ENCODE measurements at places on chromosomes 7 and 10. TPM values are rescaled to one million over a fixed set of nuclear protein-coding genes. Genes with fewer than 3 reads are reported as not detected.

- DNase-seq = no peak
Observed at GRCh38 chr7:151346470-151346769, 4.8 kb downstream of the NUB1 start.

GRCh38 chr10:5666841-5667630 is 641 bp upstream of the ASB13 start:
- DNase-seq = no peak

Gene HABP2
- not detected for total RNA-seq

Gene CCDC201
- not detected for total RNA-seq

Gene ADGRA1
- not detected for total RNA-seq

GRCh38 chr10:119078422-119079179 is 2.0 kb downstream of the EIF3A start:
- DNase-seq = no peak

DNA sequence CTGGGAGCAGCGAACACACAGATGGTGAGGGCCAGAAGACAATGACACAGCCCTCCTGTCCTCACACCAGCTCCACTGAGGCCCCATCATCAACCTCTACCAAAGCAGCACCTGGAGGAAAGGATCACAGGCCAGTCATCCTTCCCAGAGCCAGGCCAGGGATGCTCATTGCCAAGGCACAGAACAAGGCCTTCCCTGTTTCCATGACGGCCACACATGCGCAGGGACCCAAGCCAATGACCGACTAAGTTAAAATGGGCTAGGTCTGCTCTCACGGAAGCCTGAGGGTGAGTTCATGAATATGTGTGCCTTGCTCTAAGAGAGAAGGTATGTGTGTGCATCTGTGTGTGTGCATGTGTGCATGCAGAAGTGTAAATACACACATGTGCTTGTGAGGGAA is 39.6 kb downstream of the COBL start:
- no peak for DNase-seq

GRCh38 chr10:124238367-124238766 is 145.0 kb upstream of the CHST15 start:
- DNase-seq = no peak

GRCh38 chr10:4742217-4742616 is 83.8 kb upstream of the AKR1E2 start:
- DNase-seq = no peak

- no peak for DNase-seq
Observed at GRCh38 chr7:36967387-36967786, 243.1 kb upstream of the AOAH start.

Gene SMURF1
- total RNA-seq = 9.6 TPM

DNA sequence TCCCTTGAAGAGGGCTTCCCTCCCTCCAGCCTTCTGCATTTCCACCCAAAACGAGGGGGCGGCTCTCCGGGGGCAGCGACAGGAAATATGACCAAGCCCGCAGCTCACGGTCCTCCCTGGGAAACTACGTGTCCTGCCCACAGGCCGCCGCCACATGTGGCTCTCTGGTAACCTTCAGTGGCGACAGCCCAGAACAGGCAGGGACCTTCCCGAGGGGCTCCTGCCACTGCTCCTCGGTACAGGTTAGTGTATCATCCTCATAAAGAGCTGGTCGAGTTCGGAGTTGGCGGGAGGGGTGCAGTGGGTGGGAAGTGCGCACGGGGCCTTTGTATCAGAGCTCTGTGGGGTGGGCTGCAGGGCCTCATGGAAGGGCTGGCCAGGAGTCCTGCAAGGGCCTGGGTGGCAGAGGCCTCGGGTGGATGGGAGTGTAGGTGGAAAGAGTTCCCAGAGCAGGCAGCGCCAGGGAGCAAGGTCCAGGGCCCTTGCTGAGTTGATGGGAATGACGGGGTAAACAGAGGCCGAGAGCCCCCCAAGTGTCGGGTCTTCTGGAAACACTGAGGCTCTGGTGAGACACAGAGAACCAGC is 66.0 kb downstream of the TCERG1L start:
- no peak for DNase-seq

Gene NUTM2D
- 4.7 TPM for total RNA-seq

DNA sequence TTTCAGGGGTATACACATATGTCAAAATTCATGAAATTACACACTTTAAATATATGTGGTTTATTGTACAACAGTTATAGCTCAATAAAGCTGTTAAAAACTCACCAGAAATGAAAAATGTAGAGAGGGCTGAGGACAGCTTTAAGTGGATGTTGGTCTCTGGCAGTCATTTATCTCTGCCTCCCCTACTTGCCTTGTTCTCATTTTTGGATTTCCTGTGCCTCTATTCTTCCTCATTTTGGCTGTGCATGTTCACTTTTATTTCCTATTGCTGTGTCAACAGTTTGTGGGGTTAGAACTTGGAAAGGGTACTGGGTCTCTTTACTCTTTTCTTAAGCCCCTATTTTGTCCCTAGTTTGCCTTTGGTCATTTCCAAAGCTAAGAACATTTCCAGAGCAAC is 18.6 kb upstream of the MEST start:
- DNase-seq = no peak

Gene SLC26A4
- 0.27 TPM for total RNA-seq

Gene CRHR2
- total RNA-seq = 0.35 TPM

- no peak for DNase-seq
Observed at GRCh38 chr7:148622887-148623585, 32.5 kb downstream of the C7orf33 start.

Gene ARMH3
- total RNA-seq = 51.9 TPM

Gene NOD1
- 8.4 TPM for total RNA-seq

DNA sequence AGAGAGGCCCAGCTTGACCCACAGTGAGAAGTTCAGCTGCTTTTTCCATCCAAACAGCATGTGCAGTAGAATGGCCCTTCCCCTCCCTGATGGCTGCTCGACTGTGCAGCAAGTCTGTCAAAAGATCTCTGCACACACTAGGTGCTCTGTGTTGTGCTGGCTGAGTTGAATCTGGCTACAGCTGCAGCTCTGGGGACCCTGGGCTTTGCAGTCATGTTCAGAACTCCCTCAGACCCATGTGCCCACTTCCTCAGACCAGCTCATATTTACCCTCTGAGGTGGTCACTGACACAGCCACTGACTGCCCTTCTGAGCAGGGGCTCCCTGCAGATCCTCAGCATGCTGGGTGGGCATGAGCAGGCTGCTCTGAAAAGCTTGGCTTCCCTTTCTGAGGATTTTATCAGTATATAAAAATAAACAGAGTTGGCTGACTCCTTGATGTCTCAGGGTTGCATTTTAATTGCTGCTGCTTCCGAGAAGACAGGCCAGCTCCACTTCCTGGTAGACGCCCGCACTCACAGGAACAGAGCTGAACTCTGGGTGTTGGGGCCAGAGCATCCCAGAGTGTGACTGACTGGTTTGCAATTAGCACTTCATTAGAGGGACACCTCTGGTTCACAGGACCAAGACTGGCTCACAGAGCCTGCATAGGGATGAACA is 507.9 kb downstream of the RPS24 start:
- DNase-seq = no peak

DNA sequence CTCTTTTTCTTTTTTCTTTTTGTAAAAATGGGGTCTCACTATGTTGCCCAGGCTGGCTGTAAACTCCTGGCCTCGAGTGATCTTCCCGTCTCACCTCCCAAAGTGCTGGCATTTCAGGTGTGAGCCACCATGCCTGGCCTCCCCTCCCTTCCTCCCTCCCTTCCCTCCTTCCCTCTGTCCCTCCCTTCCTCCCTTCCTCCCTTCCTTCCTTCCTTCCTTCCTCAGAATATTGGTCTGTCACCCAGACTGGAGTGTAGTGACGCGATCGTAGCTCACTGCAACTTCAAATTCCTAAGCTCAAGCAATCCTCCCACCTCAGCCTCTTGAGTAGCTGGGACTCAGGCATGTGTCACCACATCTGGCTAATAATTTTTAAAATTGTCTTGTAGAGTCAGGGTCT is 8.4 kb downstream of the AGAP3 start:
- DNase-seq = no peak

DNA sequence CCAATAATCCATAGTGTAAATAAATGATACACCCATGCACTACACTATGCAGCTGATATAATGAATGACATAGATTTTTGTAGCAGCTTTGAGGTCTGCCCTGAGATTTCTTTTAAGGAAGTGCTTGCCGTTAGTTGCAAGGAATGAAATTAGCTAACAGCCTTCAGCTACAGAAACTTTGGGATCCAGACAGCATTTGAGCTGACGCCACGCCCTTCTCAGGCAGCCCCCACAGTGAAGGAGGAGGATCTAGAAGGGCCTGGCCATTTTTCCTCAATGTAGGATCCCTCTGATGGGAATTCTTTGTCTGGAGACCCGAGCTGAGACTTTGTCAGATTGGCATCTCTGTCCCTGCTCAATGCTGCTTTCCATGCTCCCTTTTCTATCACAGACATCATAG is 6.1 kb upstream of the PDK4 start:
- DNase-seq = peak; percentile 32

DNA sequence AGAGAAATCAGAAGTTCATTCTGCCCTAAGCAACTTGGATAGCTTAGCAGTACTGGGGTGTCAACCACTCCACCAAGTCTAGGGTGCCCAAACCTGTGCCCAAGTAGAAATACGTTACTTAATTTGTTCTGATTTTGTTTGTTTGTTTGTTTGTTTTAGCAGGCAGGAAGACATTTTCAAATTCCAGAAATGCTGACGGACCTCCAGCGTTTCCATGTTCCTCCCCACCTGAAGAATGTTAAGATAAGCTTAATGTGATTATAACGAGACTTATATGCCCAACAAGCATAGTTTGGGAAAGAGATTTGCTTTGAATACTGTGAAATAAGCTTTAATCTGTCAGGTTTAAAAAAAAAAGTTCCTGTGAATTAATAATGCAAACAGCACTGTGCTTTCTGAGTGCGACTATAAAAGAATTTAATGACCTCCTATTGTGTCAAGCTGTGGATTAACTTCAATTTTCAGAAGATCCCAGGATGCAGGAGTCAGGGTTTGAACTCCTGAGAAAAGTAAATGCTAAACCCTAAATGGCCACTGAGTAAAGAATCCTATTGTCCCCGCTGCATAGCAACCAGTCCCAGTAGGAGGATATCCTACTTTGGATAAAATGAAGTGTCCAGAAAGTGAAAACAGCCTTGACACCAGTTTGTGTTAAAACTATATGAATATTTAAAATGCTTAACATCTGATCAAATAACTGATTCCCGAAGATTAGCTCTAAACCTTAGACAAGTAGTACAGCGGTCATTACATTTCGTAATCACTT is 56.5 kb downstream of the LYZL1 start:
- DNase-seq = no peak

GRCh38 chr10:120587061-120587460 is 130.0 kb downstream of the PLPP4 start:
- no peak for DNase-seq

- no peak for DNase-seq
Observed at GRCh38 chr10:74329873-74330272, 178.9 kb downstream of the ADK start.

DNA sequence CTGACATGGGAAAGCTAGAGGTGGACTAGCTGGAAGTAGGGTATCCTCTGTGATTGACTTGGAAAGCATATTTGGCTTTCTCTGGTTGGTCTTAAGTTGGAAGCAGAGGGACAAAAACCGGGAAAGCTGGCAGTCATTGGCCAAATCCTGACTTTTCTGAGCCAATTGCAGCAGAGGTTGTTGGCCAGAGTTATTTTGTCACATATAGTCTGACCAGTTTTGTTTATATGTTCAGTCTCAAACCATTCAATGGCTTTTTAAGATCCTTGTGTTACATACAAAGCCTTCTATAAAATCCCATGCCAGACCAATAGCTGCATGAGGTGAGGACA is 6.3 kb downstream of the CFAP69 start:
- no peak for DNase-seq

- DNase-seq = no peak
Observed at GRCh38 chr10:46287846-46288477, 1.2 kb downstream of the ANTXRL start.

Gene MYH16
- not detected for total RNA-seq

Gene PALD1
- total RNA-seq = 5.1 TPM

DNA sequence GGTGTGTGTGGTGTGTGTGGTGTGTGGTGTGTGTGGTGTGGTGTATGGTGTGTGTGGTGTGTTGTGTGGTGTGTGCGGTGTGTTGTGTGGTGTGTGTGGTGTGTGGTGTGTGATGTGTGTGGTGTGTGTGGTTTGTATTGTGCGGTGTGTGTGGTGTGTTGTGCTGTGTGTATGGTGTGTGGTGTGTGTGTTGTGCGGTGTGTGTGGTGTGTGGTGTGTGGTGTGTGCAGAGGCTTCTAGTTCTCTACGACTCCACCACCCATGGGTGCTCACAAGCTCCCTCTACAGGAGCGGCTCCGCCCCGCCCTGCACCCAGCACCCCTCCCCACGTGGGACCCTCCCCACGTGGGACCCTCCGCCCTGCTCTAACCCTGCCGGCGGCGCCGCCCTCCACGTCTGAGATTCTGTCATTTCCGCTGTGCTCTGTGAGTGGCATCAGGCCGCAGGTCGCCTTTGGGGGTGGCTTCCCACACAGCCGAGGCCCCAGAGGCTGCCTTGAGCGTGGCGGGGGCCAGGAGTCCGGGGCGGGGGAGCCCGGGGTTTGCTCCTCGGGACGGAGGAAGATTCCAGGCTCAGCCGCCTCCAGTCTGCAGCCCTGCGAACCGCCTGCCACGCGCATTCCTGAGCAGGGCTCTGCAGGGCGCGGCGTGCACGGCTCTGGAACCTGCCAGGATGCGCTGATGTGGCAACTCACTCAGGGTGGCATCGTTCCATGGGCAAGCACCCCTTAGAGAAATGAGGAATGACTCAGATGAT is 37.0 kb upstream of the DNAJB6 start:
- DNase-seq = peak; percentile 72

Gene CTNNA3
- 120 TPM for total RNA-seq

DNA sequence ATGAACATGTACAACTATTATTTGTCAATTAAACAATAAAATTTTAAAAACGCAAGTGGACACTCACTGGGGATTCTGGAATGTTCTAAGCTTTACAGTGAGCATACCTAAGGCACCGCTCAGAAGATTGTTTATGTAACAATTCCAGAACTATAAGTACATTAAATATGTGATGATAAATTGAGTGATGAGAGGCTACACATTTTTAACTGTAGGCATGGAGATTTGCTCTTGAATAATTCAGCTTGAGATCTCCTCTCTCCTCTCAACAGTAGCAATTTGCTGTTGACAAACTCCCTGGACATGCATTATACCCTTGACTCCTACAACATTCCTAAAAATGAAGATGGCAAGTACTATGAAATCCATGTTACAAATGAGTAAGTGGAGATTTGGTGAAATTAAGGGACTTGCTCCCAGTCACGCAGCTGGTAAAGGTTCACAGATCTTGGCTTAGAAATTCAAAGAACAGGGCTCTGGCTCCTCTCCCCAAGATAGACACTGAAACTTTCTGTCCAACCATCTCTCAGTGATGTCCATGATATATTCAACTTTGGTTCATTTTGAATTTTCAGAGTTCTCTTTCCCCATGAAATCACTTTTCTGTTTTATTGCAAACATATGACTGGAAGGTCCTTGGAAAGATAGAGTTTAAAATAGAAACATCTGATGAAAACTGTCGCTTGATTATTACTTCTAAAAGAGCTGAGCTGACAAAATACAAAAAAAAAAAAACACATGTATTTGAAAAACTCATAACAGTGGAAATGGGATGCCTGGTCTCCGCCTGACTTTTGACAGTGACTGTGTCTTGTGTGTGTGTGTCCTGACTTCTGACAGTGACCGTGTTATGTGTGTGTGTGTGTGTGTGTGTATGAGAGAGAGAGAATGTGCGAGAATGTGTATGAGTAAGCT is 488.3 kb downstream of the TNS3 start:
- DNase-seq = no peak

Measured in Right ventricle myocardium inferior (tissue), 1 donor.